ENCODE measurements at places on chromosomes 5 and 9.

DNA sequence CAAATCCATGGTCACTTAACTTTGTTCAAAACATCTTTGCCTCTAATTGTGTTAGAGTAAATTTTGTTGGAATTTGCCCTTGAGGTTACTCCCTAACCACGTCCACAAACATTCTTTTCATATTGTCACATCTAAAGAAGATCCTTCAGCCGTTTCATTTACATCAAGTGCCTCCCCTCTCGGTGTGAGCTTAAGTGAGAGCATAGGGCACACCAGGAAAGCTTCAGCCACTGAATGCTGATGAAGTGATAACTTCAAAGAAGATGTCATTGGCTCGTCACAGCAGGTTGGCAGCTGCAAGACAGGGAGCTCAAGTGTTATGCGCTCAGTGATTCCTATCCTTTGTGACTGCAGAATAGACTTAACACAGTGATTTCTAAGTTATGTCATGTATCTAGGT is 49.6 kb upstream of the ADAMTS19 start:
- no peak for DNase-seq

GRCh38 chr9:18385696-18386490 is 88.1 kb upstream of the ADAMTSL1 start:
- no peak for DNase-seq

DNA sequence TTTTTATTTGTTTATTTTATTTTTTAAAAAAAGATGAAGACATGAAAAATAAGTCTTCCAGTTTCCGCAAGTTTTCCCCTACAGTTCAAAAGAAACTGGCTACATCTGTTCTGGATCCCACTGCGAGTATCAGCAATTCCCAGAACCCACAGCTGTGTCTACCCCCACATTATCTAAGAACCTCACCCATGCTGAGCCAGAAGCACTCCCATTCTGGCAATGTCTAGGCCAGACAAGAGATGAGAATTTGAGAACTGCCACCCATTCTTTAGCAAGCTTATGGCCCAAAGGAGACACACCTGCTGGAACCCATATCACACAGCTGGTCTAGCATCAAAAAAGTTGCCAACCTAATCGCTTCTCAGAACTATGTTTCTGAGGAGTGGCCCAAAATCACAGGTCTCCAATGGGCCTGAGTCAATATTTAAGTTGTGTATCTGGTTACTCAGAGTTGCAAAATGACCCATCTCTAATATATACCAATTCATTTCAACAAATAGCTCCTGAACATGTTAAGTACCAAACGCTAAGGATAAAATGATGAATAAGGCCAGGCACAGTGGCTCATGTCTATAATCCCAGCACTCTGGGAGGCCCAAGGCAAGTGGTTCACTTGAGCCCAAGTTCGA is 27.1 kb downstream of the MTMR12 start:
- DNase-seq, result no peak

DNA sequence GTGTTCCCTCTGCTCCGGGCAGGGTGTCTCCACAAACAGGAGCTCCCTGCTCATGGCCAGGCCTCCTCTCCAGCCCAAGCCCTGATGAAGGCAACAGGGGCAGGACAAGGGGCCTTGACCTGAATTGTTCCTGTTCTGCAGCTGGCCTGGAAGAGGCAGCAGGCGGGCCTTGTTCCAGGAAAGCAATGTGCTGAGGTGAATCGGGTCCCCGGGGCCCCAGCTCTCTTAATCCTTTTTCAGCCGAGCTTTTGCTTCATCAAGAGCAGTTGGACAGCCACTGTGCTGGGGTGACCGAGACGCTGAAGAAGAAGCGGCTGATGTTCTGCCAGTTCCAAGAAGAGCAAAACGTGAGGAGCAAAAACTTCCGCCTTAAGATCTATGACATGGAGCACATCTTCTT is 41.4 kb downstream of the CCDC180 start:
- no peak for DNase-seq

DNA sequence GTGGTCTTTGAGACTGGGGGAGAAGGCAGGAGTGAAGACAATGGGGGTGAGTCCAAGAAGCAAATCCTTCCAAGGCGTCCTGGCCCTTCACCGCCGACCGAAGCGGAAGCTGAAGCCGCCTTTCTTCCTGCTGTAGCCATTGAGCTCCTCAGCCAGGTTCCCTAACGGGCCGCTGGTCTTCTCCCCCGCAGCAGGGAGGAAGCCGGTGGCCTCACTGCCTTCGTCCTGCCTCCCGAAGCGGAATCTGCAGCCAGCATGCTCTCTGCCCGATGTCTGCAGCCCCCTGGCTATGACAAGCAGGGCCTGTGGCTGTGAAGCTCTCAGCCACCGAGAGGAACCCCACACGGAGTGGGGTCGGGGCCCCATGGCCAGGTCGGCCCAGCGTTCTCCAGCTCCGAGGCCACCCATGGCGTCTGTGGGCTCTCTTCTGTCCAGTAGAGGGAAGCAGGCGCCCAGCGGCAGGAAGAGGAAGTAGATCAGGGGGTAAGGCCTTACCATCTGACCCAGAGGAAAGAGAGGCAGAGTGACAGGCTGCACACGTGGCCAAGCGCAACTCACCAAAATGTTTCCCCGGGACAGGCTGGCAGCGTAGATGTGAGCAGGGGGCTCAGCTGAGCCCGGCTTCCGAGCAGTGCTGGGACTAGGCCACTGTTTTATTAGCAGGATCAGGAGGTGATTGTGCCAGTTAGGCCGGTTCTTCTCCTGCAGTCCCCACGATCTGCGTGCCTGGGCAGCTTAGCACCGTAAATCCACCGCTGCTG is 3.1 kb downstream of the QRFP start:
- DNase-seq, result no peak

DNA sequence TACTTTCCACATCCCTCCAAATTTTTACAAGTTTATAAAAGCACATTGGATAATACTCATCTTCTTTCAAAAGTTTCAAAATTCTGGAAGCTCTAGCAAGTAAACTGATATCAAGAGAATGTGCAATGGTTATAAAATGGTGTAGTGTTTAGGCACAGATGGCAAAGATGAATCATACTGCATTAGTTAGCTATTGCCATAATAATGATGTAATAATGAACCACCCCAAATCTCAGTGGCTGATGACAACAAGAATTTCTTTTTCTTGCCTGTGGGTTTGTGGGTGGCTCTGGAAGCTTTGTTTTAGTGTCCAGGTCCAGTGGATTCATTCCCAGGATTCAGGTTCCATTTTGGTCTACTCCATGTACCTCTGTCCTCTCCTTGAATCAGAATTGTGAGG is 319.0 kb downstream of the BRINP1 start:
- no peak for DNase-seq

GRCh38 chr5:175724314-175725275 is 66.7 kb downstream of the HRH2 start:
- no peak for DNase-seq

DNA sequence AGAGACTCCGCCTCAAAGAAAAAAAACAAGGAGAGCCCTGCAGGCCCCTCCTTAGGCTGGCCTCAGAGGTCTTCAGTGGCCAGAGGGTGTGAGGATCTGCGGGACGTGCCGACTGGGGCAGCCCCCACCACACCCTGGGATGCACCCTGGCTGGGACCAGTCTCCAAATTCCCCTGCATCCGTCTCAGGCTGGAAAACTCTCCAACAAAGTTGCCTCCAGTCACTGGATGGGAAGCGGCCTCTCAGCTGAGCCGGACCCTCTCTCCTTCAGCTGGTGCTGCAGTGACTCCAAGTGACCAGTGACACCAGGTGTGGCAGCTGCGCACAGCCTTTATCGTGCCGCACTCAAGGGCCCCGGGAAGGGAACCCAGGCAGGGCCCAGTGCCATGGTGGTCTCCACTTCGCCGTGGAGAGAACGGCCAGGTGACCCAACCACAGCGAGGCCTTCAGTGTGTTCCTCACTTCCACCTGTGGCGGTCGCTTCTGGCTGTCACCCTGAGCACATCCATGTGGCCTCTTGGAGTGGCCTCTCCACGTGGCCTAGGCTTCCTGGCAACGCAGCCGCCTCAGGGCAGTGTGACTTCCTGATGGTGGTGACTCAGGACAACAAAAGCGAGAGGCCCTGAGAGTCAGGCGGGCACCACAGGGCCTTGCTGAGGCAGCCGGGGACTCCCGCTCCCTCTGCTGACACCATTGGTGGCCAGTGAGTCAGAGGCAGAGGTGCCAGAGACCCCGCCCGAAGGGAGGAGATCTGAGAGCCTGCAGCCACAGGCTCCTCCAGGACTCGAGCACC is 19.3 kb upstream of the CAMSAP1 start:
- DNase-seq, result peak; percentile 97

DNA sequence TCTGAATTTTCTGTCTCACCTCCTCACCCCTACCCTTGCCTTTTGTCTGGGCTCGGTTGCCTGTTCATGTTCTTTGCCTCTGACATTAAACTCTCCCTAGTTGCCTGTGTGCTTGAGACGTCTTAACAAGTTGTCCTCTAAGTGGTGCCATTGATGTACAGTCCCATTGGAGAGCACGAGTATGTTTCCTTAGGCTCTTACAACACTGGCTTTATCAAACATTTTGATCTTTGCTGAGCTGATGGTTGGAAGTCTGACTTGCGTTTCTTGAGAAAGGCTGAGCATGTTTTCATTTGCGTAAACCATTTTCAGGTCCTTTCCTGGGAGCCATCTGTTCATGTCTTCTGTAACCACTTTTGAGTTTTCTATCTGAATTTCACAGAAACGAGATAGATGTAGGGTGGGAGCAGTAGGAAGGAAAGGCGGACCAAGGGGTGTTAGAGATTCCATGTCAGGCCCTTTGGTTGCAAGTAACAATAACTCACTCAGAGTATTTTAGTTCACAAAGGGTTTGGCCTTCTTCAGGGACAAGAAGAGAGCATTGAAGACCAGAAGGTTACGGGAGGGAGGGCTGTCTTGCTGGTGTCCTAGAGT is 35.4 kb downstream of the OTULIN start:
- DNase-seq, result no peak
